COR-L47 (cell line): ENCODE measurements at places on chromosomes 4 and X.
A peak's percentile ranks its signal among the peaks of the same experiment; 100 is the strongest.

- DNase-seq: no peak
Measured at GRCh38 chr4:122749704-122750454, 17.4 kb downstream of the BBS12 start.

GRCh38 chrX:39050427-39050826 lies 249.2 kb downstream of the MID1IP1 start:
- DNase-seq: no peak

DNA sequence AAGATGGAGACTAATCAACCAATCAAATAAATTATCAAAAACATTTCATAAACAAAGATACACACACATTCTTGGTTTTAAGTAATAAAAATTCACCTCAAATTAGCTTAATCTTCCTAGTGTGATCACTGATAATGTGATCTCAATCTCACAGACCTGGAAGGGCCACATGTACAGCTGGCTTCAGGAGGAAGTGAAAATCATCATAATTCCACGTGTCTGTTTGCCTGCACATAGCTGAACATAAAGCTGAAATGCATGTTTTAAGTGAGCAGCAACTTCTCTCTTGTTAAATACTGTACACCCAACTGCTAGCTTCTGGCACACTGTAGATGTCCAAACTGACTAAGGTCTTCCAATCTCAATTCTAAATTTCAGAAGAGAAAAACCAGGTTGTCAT lies 53.8 kb downstream of the ARHGAP6 start:
- DNase-seq: no peak

DNA sequence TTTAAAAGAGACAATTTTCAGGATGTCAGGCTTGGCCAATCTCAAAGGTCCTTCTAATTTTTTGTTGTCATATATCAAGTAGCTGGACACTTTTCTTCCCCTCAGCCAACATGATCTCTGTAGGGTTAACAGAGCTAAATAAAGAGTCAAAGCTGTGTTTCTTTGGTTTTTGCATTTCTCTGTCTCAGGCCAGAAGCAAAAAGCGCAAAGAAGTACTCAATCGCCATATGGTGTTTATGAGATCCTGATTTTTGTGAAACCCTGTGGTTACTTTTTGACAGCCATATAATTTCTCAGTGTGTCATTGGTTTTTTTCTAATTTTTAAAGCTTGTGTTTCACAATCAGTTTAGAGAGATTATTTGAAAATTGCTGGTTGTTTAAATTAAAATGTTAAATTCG lies 111.9 kb downstream of the MAPK10 start:
- no peak for DNase-seq

DNA sequence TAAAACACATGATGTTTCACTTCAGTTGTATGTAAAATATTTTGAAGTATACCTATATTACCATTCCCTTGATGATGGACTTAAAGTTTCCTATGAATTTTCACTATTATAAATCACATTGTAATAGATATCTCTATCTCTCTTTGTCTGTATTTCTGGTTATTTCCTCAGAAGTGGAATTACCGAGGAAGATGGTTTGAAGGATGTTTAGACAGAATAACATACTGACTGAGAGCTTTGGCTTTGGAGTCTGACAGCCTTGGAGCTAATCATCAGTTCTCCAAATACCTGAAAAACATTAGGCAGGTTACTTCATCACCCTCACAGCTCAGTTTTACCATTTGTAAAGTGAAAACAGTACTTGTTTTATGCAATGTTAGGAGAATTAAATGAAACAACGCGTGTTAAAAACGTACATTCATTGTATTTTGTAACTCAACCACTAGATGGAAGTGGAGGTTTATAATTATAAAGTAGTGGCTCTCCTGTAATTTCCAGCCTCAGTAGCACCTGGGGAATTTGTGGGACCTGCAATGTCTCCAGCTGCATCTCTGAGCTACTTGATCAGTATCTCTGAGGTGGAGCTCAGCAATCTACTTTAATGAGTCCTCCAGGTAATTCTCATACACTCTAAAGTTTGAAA lies 14.3 kb downstream of the JCHAIN start:
- peak; percentile 20 for DNase-seq

GRCh38 chr4:72320223-72320948 lies 248.6 kb downstream of the ADAMTS3 start:
- DNase-seq: no peak

GRCh38 chr4:65971686-65972085 lies 301.4 kb upstream of the EPHA5 start:
- no peak for DNase-seq

GRCh38 chrX:19440713-19441112 lies 74.6 kb downstream of the MAP3K15 start:
- no peak for DNase-seq

DNA sequence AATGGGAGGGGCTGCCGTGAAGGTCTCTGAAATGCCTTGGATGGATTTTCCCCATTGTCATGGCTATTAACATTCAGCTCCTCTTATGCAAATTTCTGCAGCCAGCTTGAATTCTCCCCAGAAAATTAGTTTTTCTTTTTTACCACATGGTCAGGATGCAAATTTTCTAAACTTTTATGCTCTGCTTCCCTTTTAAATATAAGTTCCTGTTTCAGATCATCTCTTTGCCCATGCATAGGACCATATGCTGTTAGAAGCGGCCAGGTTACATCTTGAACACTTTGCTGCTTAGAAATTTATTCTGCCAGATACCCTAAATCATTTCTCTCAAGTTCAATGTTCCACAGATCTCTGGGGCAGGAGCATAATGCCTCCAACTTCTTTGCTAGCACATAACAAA lies 13.8 kb upstream of the CLDN34 start:
- no peak for DNase-seq

DNA sequence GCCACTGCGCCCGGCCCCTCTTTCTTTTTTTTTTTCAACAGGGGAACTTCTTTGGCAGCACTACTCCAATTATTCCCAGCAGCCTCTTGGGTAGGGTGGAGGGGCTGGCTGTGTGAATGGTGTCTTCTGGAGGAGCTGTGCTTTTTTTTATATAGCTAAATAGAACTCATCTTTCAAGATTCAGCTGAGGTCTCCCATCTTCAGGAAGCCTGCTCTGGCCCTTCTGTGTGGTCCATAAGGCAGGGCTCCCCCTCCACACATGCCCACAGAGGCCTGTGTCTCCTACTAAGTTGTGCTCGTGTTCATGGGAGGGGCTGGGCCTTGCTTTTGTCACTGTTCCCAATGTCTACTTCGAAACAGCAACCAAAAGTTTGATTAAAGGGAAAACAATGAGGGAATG lies 116.8 kb downstream of the AFAP1 start:
- DNase-seq: no peak

- DNase-seq: no peak
Measured at GRCh38 chrX:95762716-95763115, 921.9 kb upstream of the DIAPH2 start.

DNA sequence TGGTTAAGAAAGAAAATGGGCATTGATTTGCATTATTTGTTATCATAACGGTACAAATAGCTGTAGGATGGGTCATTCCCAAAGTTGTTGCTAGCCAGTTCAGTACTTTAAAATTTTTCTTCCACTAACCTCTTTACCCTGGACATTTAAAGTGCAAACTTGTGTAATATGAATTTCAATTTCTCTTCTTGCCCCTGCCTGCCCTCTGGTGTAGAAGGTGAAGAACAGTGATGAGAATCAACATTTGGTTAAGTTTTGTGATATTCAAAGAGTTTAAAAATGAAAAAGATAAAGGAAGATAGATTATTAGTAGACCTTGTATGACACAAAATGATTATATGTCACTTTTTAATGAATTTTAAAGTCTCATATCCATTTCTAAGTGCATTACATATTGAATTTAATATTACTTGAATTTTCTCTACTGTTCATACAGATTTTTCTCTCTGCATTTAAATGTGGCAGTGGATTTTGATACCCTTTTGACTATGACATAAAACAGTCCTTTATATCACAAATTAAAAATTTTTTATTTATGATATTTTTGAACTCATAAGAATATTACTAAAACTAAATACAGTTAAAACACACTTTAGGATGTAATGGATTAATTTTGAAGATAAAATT lies 337.7 kb downstream of the BMPR1B start:
- peak; percentile 35 for DNase-seq

DNA sequence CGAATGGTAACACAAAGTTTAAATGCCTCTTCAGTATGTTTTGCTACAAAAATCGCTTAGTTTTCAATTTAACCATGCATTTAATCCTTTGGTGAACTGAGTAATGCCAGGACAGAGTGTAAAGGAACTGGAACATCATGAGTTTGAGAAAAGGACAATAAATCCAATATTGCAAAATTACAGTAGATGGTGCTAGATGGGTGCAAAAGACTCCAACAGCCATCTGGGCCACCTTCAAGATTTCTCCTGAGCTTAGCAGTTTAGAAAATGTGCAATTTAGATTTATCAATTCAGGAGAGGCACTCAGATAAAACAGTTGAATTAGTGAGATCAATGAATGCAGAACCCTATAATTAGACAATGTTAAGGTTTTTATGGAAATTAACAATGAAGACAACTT lies 33.2 kb upstream of the MID1IP1 start:
- peak; percentile 34 for DNase-seq

DNA sequence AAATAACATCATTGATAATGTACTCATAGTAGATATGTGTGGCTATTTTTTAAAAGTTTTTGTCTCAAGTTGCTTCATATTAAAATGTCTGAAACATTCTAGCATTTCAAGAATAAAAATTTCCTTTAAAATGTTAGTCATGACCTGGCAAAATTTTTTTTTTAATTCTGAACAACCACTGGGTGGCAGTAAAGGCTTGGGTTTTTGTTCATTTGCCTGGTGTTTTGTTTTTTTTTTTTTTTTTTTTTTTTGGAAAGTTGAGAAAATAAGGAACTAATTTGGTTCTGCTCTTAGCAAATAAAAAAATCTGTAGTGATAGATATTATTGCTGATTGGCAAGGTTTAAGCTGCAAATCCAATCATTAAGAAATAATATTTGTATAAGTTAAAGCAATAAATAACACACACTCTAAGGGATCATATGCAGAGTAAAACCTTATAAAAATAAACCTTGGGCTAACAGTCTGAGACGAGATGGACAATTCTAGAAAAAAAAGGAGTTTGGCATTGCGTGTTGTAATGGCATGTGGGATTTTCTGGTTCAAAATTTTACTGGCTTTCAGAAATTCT lies 81.4 kb downstream of the CEP44 start:
- DNase-seq: peak; percentile 47

- no peak for DNase-seq
Measured at GRCh38 chr4:46459308-46459707, 69.4 kb upstream of the GABRA2 start.

GRCh38 chr4:20984576-20984836 lies 284.2 kb downstream of the PACRGL start:
- DNase-seq: no peak

- no peak for DNase-seq
Measured at GRCh38 chr4:82352825-82353366, 20.9 kb downstream of the HNRNPD start.

GRCh38 chr4:15586066-15586465 lies 69.1 kb downstream of the FBXL5 start:
- no peak for DNase-seq

GRCh38 chr4:168696826-168697225 lies 200.0 kb downstream of the PALLD start:
- no peak for DNase-seq

GRCh38 chr4:40269133-40269532 lies 66.0 kb upstream of the CHRNA9 start:
- no peak for DNase-seq

DNA sequence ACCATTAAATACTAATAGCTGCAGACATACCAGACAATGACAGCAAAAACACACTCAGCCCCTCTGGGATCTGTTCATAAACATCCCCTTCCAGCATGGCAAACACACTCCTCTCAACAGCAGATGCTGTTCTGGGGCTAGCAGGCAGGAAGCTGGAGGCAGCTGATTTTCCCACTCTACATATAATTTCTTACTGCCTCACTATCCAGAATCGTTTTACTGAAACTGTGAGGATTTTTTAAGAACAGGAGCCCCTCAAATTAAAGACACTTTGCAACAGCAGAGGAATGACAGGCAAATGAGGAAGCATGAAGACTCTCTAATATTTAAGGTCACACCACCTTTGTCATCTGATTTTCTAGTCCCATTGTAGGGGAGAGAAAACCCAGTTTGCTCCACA lies 2.2 kb downstream of the MAPK10 start:
- no peak for DNase-seq

DNA sequence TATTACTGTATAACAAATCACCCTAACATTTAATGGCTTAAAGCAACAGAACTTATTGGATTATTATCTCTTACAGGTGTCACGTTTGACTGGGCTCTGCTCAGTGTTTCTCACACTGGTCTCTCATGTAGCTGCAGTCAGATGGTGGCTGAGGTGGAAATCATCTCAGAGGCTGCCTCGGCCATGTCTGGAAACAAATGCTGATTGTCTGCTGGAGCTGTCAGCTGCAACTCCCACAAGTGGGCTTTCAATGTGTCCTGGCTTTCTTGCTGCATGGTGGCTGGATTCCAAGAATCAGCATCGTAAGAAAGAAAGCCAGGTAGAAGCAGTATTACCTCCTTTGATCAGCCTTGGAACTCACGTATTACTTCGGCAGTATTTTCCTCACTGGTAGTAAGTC lies 277.6 kb downstream of the SPANXN1 start:
- DNase-seq: no peak

DNA sequence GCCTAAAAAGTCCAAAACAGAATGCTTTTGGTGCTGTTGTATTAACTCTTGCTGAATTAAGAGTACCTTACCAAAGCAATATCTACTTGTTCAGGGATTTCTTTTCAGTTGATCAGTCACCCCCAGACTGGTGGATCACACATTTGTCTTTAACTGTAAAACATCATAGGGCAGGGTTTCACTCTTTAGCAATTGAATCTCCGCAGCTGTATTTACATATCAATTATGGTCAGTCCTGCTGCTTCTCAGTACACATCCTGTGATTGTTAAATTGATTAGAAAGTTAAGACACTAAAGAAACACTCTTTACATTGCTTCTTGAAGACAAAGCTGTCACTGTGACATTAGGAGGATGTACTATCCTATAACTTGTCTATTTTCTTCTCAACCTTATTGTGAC lies 277.1 kb upstream of the ADGRL3 start:
- DNase-seq: peak; percentile 76

GRCh38 chr4:173526027-173526482 lies 4.0 kb downstream of the HAND2 start:
- no peak for DNase-seq

GRCh38 chrX:129116676-129117470 lies 406.4 kb downstream of the SMARCA1 start:
- DNase-seq: no peak

- DNase-seq: no peak
Measured at GRCh38 chr4:6603128-6603527, 28.1 kb downstream of the MAN2B2 start.

GRCh38 chrX:108453841-108454240 lies 14.2 kb downstream of the COL4A5 start:
- no peak for DNase-seq

GRCh38 chr4:8041172-8041571 lies 101.5 kb upstream of the AFAP1 start:
- no peak for DNase-seq

- DNase-seq: no peak
Measured at GRCh38 chr4:40563401-40563800, 66.3 kb downstream of the RBM47 start.

DNA sequence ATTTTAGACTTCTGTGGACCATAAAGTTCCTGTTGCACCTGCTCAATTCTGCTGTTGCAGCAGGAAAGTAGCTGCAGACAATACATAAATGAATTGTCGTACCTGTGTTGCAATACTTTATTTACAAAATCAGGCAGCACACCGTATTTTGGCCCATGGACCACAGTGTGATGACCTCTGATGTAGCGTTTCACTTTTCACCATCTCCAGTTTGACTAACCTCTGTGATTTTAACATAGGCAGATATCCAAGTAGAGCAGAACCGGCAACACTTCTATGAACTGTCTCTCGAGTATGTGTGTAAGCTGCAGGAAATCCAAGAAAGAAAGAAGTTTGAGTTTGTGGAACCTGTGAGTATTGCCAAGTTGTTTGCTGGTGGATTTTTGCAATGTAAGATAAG lies 132.7 kb downstream of the ARHGAP10 start:
- no peak for DNase-seq
